ENCODE measurements at places on chromosomes 16 and 17.

DNA sequence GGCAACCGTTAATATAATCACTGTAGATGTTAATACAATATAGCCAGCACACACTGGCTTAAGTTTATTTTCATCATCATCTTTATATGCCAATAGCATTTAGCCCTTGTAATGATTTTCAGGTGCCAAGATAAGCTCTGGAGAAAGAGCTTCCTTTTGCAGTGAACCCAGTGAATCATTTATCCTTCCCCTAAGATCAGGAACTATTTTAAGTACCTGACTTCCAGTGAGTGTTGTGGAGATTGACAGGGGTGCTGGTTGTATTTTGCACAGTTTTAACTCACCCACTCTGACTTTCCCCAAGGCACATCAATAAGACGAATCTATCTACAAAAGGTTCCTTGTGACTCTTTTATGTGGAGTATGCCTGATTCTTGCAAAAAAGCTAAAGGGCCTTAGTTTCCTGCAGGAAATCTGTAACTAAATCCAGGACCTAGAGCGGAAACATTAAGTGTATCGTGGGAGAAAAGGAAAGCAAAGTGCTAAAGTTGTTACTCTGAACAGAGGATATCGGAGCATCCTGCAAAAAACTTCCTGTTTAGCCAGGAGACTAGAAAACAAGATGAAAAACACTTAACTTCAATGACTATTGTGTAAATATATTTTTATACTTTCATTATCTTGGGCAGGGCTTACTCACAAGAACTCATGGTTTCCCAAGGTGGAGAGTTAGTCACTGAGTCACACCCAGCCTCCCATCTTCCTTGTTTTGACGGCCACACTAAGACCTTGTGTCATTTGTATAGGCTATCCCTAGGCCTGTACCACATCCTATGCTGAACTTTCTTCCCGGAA, 183.6 kb downstream of the MAP2K6 start:
- no peak for DNase-seq

DNA sequence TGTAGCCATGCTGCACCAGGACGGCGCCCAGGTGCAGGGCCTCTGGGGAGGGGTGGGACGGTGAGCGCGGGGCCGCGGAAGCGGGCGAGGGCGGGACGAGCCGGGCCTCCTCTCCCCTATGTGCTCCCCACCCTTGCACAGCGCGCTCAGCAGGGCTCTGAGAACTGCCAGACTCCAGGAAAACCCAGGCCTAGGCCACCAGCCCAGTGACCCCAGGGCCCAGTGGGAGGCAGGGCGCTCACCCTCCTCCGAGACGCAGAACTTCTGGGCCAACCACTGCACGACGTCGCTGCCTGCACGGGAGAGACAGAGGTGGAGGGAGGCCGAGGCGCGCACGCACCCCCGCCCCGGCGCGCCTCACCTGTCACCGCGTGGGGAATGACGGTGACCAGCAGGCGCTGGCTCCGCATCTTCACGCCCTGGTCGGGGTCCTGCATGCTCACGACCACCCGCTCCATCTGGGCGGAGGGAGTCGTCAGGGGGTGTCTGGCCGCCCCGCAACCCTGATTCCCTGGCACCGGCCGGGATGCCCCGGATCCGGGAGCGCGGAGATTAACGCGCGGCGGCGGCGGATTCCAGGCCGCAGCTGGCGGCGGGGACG, 603 bp downstream of the RGS11 start:
- DNase-seq = no peak

DNA sequence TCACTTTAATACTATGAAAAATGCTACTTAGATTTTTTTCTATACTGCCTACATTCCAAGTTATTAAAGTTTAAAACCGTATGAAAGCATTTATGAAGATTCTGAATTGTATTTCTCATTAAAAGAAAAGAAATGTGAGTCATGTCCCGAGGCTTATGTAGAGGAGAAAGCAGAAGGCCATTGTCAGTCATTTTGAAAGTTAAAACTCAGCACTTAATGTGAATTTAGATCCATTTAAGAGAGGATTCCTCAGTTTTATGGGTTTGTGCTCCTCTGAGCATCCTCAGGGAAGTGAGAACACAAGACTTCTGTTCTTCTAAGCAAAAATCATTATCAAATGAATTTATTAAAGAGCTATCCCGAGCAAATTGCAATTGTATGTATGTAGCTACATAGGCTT, 11.8 kb downstream of the C17orf75 start:
- DNase-seq = no peak

DNA sequence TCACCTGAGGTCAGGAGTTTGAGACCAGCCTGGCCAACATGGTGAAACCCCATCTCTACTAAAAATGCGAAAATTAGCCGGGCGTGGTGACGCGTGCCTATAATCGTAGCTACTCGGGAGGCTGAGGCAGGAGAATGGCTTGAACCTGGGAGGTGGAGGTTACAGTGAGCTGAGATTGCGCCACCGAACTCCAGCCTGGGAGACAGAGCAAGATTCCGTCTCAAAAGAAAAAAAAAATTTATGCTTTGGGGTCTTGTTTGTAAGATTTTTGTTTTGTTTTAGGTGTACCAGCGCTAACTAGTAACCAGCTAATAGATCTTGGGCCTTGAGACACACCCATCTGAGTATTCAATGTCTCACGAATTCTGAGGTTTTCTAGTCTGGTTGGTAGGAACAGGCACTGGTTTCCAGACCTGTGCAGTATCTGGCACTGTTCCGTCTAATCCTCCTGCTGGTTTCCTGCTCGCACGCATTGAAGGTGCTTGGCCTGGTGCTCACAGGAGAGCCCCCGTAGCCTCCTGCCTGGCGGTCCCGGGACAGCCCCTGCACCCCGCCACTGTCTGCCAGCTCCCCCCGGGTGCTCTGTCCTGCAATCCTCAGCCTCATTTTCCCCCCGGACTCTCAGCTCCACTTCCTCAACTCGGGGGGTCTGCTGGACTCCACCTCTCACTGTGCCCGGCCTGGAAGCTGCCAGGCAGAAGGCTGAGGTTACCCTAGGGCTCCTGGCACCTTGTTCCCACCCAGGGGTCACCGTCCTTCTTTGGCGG, 10.6 kb upstream of the DUS1L start:
- no peak for DNase-seq

GRCh38 chr17:67125417-67125816, 81.1 kb downstream of the CACNG1 start:
- DNase-seq = no peak

- no peak for DNase-seq
These were observed 21.4 kb downstream of the MMP15 start for GRCh38 chr16:58046936-58047335.

Data from neuronal stem cell (in vitro differentiated cells).